ENCODE measurements at places on chromosomes 2 and 18. TPM values are rescaled to one million over a fixed set of nuclear protein-coding genes. Genes with fewer than 3 reads are reported as not detected.

DNA sequence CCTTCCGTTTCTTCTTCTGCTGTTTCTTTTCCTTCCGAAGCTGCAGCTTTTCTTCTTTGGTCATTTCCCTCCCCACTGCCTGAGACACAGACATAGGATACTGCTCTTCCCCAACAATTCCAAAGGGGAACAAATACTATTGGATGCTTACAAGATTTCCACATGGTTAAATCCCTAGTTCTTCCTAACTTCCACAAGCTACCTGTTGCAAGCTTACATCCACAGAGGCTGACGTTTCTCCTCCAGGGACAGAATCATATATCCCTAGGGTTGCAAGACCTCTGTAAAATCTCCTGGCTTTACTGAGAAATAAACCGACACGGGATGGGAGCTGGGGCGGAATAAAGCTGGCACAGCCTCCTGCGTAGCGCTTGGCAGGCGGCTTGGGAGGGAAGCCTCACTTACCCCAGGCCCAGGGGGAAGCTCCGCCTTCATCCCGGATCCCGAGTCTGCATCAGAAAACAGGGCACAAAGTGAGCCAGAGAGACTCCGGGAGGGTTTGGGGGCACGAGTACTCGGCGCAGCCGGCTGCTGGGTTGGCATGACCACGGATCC lies 590 bp downstream of the EIF2B4 start:
- no peak for DNase-seq

DNA sequence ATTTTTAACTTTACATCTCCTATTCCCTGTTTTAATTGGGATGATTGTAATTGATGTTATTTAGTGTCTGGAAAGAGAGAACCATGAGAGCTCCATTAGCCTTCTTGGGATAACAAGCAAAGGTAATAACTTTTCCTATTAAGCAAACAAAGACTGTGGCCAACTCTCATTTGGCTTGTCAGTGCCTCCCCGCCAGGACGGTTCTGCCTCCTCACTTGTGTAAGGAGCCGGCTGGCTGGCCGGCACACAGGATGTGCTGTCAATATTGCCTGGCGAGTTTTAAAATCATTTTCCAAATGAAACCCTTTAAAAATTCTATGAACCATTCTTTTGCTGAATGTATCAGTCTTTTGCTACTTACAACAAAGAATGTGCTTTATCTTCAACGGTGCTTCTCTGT lies 898.3 kb downstream of the CPS1 start:
- no peak for DNase-seq

RBM45 gene
- 16.7 TPM for total RNA-seq

GRCh38 chr2:205775097-205775877 lies 93.0 kb downstream of the NRP2 start:
- DNase-seq = peak; percentile 99

DNA sequence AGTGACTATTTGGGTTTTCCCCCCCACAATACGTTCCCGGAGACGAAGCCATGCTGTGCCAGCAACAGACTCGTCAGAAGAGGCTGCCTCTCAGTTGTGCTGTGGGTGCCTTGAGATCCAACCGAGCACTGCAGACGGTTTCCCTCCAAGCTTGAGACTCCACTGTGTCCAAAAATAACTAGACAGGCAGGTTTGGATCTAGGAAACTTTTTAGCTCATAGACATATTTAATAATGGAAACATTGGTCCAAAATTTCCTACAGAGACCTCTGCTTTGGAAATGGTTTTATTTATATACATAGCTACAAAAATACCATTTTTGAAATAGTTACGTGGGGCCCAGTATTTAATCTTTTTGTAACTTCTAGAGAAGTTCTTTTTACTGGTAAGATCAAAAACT lies 63.1 kb upstream of the SPATS2L start:
- DNase-seq = no peak

CACNB4 gene
- 0.11 TPM for total RNA-seq

DNA sequence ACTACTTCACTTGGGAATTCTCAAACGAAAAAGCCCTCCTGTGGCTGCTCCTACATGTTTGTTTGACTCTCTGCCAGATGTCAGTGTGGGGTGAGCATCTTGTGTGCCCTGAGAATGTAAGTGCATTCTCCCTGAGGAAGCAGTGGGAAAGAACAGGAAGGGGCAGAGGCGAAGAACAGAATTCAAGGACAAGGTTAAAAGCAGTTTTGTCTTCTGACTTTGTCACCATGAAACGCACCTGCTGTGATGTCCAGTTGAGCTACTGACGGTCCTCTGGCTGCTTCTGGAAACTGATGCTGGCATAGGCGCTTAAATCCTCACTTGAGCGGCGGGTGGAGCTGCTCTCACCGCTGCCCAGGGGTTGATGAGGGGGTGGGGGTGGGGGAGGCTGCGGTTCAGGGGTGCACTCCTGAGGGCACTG lies 4.9 kb downstream of the IRS1 start:
- peak; percentile 65 for DNase-seq

DNA sequence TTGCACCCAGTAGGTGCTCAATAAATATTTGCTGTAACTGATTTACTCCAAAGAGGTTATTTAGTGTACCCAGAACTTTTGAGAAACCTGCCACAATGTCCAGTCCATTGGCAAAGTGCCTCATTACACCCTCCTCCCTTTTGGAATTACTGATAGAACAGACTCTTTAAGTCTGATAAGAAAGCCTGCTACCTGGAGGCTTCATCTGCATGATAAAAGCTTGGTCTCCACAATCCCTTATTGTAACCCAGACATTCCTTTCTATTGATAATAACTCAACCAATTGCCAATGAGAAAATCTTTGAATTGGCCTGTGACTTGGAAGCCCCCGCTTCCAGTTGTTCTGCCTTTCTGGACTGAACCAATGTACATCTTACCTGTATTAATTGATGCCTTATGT lies 281.2 kb upstream of the FBXO11 start:
- DNase-seq = no peak

DNA sequence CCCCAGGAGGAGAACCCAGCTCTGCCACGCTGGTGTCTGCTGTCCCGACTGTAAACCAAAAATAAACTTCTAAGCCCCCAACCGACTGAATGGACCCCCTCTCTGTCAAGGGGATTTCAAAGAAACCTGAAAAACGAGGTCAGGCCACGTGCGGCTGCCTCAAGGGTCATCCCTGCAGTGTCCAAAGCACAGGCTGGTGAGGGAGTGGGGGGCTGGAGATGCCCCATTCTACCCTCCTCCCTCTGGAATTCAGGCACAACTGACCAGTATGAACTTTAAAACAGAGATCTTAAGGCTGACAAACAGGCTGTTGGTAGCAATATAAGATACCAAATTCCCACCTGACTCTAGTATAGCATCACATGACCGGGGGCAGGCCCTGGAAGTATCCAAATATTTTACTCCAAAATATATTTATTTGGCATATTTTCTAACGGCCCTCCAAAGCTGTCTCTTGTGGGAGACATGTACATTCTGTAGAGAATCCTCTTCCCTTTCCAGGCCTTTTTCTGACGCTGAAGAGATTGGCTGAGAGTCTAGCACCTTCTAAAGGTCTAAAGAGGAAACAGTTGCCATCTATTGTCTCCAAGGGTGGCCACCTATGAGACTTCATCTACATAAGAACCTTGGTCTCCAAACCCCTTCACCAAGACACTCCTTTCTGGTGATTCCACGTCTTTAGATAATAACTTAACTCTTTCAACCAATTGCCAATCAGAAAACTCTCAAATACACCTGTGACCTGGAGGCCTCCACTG lies 40.4 kb upstream of the CTDP1 start:
- DNase-seq = no peak

DNA sequence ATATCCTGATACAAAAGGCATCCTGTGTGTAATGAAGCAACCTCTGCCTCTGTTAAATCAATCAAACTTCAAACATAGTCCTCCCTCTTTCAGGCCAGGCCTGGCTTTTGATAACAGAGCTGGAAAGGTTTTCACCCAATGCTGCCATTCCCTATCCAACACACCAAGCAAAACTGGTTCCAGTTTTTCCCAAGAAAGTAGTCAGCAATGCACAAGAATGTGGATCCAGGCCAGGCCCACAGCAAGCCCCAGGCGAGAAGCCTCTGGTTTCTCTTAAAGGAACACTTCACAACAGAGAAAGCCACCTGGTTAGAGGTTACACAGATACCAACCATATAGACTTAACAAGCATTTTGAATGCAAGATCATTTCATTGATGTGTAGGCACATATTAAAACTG lies 49.2 kb upstream of the CCDC150 start:
- no peak for DNase-seq

GRCh38 chr2:105607920-105608504 lies 136.7 kb upstream of the NCK2 start:
- DNase-seq = no peak

- no peak for DNase-seq
Observed at GRCh38 chr18:76498064-76498463, 3.0 kb upstream of the ZNF516 start.

MARCO gene
- total RNA-seq = 0.11 TPM

SDC1 gene
- 1,305 TPM for total RNA-seq

Measured in foreskin keratinocyte (primary cell).